ENCODE measurements at places on chromosomes 16 and 17. TPM values are rescaled to one million over a fixed set of nuclear protein-coding genes. Genes with fewer than 3 reads are reported as not detected.

- no peak within 1 kb of the TSS for H3K27ac ChIP-seq
- H3K36me3 ChIP-seq, result no peaks in the 10 kb centered on the region
- peaks cover 75% of the 10 kb centered on the region for H3K27me3 ChIP-seq
- peaks cover 24% of the 10 kb centered on the region for H3K4me1 ChIP-seq
- peak within 1 kb of the TSS; percentile 47 for H3K4me3 ChIP-seq
- no peak for DNase-seq
Measured at GRCh38 chr16:56637814-56638750, at the start of gene MT1A. MT1A (plus strand) TSS chr16:56638666; CDS start chr16:56638739, 73 bp downstream.

Gene FZD2
- 0.16 TPM for total RNA-seq

Gene TEDC2
- total RNA-seq, result 30.7 TPM

GRCh38 chr17:80774146-80774545 is 217.5 kb upstream of the CHMP6 start:
- no peak for DNase-seq
- peaks cover 70% of the 10 kb centered on the region for H3K4me1 ChIP-seq
- H3K27me3 ChIP-seq, result no peaks in the 10 kb centered on the region
- H3K27ac ChIP-seq, result peak overlapping the region; percentile 95
- peaks cover 42% of the 10 kb centered on the region for H3K36me3 ChIP-seq

- H3K27me3 ChIP-seq, result no peaks in the 10 kb centered on the region
- no peak overlapping the region for H3K4me3 ChIP-seq
- H3K4me1 ChIP-seq, result no peaks in the 10 kb centered on the region
Measured at GRCh38 chr16:35752773-35753558, 2293.6 kb downstream of the TP53TG3F start.

DNA sequence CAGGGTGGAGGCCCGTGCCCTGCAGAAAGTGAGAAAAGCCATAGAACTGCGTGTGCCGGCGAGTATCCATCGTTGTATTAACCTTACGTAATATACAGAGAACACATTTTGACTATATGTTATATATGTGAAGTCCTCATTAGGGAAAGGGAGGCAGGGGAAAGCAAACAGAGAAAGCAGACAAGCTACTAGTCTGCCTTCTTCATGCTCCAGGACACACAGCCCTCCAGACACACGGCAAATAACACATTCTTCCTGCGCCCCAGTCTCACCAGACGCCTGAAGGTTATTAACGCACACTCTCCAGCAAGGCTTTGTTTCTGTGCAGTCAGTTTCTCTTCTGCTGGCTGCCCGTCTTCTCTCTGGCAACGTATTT is 28.8 kb downstream of the PRDM7 start:
- H3K4me1 ChIP-seq, result peaks cover 7% of the 10 kb centered on the region
- no peaks in the 10 kb centered on the region for H3K36me3 ChIP-seq
- H3K4me3 ChIP-seq, result no peak overlapping the region
- peak overlapping the region; percentile 25 for H3K27ac ChIP-seq
- peaks cover 14% of the 10 kb centered on the region for H3K27me3 ChIP-seq

- H3K36me3 ChIP-seq, result no peaks in the 10 kb centered on the region
- H3K4me1 ChIP-seq, result peaks cover 16% of the 10 kb centered on the region
- DNase-seq, result peak; percentile 63
Measured at GRCh38 chr17:60151355-60151754, 1.6 kb downstream of the CA4 start.

DNA sequence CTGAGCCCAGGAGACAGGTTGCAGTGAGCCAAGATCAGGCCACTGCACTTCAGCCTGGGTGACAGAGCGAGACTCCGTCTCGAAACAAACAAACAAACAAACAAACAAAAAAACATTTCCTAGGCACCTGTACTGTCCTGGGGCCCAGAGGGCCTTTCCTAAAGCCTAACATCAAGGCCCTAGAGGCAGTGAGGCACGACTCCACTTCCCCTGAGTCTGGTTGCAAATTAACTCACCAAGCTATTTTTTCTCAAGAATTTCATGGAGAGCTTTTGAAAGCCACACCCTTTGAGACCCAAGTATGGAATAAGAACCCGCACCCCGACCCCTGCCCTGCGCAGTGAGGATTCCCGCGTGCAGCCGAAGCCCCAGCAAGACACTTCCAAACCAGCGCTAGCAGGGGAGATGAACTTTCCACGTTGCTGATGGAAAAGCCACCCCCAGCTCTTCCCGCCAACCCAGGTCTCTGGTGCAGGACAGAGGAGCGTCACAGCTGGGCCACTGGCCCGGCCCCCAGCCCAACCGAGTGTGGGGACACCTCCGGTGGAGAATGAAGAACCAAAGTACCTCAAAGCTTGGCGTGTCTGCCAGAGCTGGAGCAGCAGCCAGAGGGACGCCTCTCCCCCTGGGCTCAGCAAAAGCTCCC is 1.2 kb downstream of the CHST5 start:
- H3K4me3 ChIP-seq, result no peak overlapping the region
- H3K27me3 ChIP-seq, result no peaks in the 10 kb centered on the region
- no peak overlapping the region for H3K27ac ChIP-seq
- no peaks in the 10 kb centered on the region for H3K36me3 ChIP-seq
- DNase-seq, result no peak

DNA sequence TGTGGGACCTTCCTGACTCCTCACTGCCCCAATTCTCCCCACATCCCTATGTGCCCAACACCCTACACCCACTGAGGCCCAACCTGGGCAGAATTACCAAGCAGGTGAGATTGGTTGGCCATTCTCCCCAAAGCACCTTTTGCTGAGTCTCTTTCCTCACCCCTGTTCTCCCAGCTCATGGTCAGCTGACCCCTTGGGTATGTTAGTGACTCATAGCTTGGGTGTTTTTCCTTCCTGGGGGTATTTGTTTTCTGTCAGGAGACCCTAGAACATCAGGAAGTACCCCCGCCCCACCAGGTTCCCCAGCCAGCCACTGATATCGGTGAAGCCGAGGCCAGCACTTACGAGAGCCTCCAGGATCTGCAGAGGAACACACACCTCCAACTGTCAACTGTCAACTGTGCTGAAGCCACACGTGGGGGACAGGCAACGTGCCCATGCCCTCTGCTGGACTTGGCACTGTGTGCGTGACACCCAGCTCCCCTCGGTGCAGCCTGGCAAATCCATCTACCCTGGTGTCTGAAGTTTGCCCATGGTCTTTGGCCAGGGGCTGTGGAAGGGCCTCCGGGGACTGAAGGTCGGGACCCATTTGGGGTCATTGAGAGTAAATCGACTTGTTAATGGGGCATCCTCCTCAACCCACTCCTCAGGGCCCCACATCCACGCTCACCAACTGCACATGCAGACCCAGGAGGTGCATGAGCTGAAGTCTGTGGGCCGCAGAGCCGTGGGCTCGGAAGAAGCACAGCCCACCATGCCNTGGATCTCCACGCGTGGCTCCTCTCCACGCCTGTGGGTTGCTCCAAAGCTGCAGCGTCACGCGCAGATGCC is 53.1 kb downstream of the METRNL start:
- H3K4me1 ChIP-seq, result no peaks in the 10 kb centered on the region
- DNase-seq, result no peak
- H3K27ac ChIP-seq, result no peak overlapping the region
- H3K27me3 ChIP-seq, result peaks cover 3% of the 10 kb centered on the region

GRCh38 chr17:43814026-43814425 is 18.9 kb downstream of the MPP3 start:
- H3K4me1 ChIP-seq, result no peaks in the 10 kb centered on the region
- peaks cover 1% of the 10 kb centered on the region for H3K27me3 ChIP-seq
- no peak for DNase-seq
- H3K27ac ChIP-seq, result no peak overlapping the region
- H3K4me3 ChIP-seq, result no peak overlapping the region
- H3K36me3 ChIP-seq, result no peaks in the 10 kb centered on the region

Gene GGA2
- 96.9 TPM for total RNA-seq

Gene PRSS33
- 0.29 TPM for total RNA-seq

DNA sequence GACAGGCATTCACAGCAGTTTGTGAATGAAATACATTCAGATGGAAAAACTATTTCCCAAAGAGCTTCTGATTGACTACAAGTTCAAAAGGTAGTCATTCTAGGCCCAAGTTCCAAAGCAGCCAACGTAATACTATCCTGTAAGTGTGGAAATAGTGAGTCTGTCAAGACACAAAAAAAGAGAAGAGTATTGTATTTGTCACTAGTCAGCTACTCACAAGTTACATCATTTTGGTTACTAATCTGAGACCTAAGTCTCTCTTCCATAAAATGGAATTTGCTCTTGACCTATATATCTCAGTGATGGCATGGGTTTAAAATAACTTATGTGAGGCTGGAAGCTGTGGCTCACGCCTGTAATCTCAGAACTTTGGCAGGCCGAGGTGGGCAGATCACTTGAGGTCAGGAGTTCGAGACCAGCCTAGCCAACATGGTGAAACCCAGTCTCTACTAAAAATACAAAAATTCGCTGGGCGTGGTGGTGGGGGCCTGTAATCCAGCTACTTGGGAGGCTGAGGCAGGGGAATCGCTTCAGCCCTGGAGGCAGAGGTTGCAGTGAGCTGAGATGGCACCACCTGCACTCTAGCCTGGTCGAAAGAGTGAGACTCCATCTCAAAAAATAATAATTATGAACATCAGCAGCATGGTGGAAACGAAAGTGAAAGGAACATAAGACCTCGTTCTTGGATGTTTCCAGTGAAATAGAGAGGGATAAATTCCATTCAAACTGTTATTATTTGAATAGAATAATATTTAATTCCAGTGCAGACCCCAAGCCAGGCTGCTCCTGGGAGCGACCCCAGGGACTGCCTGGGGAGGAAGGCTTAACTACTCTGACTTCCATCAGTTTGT is 2.9 kb downstream of the CMC2 start:
- H3K27me3 ChIP-seq, result no peaks in the 10 kb centered on the region
- peak overlapping the region; percentile 86 for H3K4me3 ChIP-seq
- peaks cover 38% of the 10 kb centered on the region for H3K36me3 ChIP-seq
- peaks cover 66% of the 10 kb centered on the region for H3K4me1 ChIP-seq
- H3K27ac ChIP-seq, result peak overlapping the region; percentile 85

- peaks cover 16% of the 10 kb centered on the region for H3K36me3 ChIP-seq
- no peak for DNase-seq
- no peak overlapping the region for H3K27ac ChIP-seq
- H3K4me3 ChIP-seq, result no peak overlapping the region
Measured at GRCh38 chr17:46117850-46118696, 75.2 kb downstream of the KANSL1 start.

- DNase-seq, result no peak
- H3K4me1 ChIP-seq, result peaks cover 3% of the 10 kb centered on the region
- H3K27ac ChIP-seq, result no peak overlapping the region
- no peaks in the 10 kb centered on the region for H3K36me3 ChIP-seq
Measured at GRCh38 chr16:13992976-13993375, 73.0 kb downstream of the ERCC4 start.

GRCh38 chr16:56607675-56608042 is 725 bp upstream of the MT2A start:
- no peaks in the 10 kb centered on the region for H3K27me3 ChIP-seq
- peak overlapping the region; percentile 64 for H3K4me3 ChIP-seq
- H3K4me1 ChIP-seq, result peaks cover 53% of the 10 kb centered on the region
- H3K27ac ChIP-seq, result peak overlapping the region; percentile 88
- DNase-seq, result no peak

DNA sequence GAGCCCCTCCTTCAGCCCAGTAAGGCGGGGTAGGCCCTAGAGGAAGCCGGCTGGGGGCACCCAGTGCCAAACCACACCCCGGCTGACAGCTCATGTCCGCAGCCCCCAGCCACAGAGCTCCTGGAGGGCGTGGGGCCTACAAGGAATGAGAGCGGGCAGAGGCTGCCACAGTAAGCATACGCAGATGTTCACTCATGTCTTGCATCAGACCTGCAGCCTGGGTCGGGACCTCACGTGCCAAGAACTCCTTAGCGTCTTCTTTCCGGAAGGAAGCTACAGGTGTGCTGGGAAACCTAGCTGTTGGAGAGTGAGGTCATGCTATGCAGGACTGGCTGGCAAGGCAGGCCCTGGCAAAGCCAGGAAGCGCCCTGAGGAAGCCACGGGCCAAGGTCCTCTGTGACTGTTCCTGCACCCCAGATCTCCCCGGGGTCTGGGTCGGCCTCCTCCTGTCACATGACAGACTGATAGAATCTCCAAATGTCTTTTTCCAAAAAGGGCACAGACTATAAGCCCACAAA is 1.6 kb downstream of the ZNF598 start:
- H3K36me3 ChIP-seq, result peaks cover 35% of the 10 kb centered on the region
- peaks cover 41% of the 10 kb centered on the region for H3K4me1 ChIP-seq
- peak; percentile 67 for DNase-seq
- H3K27ac ChIP-seq, result peak overlapping the region; percentile 91
- no peaks in the 10 kb centered on the region for H3K27me3 ChIP-seq

Gene OSBPL7
- total RNA-seq, result 18.0 TPM

DNA sequence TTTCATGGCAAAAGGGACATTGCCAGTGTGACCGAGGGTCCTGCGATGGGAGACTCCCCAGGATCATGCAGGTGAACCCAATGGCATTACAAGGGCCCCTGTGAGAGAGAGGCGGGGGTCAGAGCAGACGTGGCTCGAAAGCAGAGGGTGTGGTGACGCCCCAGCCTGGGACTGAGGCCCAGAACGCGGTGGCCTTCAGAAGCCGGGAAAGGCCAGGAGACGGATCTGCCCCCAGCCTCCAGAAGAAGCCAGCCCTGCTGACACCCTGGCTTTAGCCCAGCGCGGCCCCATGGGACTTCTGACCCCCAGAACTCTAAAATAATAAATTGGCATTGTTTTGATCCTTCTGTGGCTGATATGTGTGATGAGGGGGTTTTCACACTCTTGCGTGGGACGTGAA is 17.4 kb upstream of the ENPP7 start:
- no peak for DNase-seq
- H3K27me3 ChIP-seq, result peaks cover 3% of the 10 kb centered on the region
- H3K4me3 ChIP-seq, result no peak overlapping the region
- no peaks in the 10 kb centered on the region for H3K4me1 ChIP-seq
- H3K36me3 ChIP-seq, result no peaks in the 10 kb centered on the region

Gene CTNS
- 6.4 TPM for total RNA-seq

Gene TNK1
- 6.8 TPM for total RNA-seq

- H3K4me3 ChIP-seq, result no peak overlapping the region
- DNase-seq, result no peak
- peaks cover 5% of the 10 kb centered on the region for H3K4me1 ChIP-seq
- H3K27me3 ChIP-seq, result no peaks in the 10 kb centered on the region
- H3K36me3 ChIP-seq, result peaks cover 25% of the 10 kb centered on the region
Measured at GRCh38 chr17:47611372-47612350, 38.1 kb upstream of the KPNB1 start.

Gene FBXO39
- total RNA-seq, result not detected

Gene CBLN1
- not detected for total RNA-seq

Gene SSTR5
- not detected for total RNA-seq

DNA sequence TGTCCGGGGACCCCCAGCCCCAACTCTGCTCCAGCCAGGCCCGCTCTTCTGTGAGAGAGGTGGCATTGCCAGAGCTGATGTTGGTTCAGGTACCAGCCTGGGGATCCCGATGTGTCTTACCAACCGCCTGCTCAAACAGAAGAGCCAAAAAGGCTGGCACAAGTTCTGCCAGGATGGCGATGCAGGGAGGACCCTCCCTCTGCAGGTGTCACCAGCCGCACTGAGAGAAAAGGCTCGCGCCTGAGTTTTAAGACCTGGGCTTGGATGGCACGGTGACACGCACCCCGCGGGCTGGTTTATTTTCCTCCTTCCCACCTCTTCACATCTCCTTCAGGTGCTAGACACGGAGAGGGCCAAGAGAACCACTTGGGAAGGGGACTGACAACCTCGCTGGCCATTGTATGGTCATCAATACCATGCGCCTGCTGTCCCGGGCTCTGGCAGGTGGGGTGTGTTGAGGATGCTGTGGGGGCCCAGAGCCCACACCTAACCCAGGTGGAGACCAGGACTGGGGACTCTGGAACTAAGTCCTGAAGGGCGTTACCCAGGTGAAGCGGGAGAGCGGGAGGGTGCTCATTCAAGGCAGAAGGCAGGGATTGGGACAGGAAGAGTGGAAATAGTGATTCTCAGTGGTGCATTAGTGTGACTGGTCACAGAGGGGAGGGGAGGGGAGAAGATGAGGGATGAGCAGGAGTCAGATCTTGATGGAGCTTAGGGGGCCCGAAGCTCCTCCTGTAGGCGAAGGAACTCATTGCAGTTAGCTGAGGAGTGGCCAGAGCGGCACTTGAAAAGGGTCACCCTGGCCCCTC is 16.3 kb downstream of the FOXJ1 start:
- DNase-seq, result peak; percentile 51
- peaks cover 24% of the 10 kb centered on the region for H3K4me1 ChIP-seq
- no peaks in the 10 kb centered on the region for H3K27me3 ChIP-seq

Gene CHRNE
- total RNA-seq, result 0.78 TPM

All from activated CD8-positive, alpha-beta T cell treated with anti-CD3 and anti-CD28 coated beads for 36 hours (primary cell).